ENCODE measurements at places on chromosomes 6 and 20. TPM values are rescaled to one million over a fixed set of nuclear protein-coding genes. Genes with fewer than 3 reads are reported as not detected.

Gene MYT1
- 0.57 TPM for polyA plus RNA-seq

Gene MAP3K7
- 10.8 TPM for polyA plus RNA-seq

DNA sequence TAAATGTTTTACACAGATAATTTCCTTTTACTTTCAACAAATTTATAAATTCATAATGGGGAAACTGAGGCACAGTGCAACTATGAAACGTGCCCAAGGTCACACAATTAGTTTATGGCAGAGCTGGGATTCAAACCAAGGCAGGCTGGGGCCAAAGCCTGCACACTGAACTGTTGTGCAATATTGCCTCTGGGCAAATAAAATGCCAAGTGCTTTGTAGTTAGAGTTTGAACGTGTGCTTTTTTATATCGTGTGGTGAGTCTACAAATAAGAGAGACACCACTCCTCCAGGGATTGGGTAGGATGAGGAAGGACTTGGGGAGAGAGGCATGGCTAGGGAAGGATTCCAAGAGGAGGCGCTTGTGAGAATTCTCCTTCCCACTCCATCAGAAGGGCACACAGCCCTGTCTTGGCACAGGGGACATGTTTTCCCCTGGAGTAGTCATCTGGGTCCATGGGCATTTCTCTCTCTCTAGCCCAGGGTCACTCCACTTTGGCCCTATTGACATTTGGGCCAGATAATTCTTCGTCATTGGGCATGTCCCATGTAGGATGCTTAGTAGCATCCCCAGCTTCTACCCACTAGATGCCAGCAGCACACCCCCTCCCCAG lies 2.8 kb upstream of the CDH22 start:
- no peak for DNase-seq

- DNase-seq = no peak
Measured at GRCh38 chr20:32315891-32316290, 38.4 kb downstream of the KIF3B start.

GRCh38 chr6:28336284-28337120 lies 554 bp upstream of the ZSCAN31 start:
- DNase-seq = no peak

DNA sequence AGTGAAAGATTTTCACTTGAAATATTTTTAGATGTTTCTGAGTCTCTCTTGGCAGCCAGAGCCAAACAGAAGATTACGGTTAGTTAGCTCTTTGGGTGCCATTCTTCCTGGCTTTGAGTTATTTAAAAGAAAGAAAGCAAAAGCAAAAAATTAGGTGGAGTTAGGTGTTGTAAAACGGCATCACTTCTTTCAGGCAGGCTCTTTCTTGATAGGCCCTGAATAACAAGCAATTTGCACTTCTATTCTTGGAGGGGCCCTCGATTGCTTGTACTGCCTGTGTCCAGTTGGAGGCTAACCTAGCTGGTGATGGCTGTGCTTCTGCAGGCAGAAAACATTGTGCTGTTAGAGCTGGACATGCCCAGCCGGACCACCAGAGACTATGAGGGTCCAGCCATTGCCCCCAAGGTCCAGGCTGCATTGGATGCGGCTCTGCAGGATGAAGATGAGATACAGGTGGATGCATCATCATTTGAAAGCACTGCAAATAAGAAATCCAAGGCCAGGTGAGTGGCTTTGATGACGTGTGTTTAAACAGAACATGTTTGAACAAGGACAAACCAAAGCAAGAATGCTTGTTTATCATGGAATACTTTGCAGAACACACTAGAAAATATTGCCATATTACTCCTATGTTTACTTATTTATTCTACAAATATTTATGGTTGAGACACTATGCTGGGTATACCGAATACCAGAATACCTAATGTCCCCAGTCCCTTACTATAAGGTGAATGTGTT lies 28.1 kb upstream of the ASXL1 start:
- no peak for DNase-seq

DNA sequence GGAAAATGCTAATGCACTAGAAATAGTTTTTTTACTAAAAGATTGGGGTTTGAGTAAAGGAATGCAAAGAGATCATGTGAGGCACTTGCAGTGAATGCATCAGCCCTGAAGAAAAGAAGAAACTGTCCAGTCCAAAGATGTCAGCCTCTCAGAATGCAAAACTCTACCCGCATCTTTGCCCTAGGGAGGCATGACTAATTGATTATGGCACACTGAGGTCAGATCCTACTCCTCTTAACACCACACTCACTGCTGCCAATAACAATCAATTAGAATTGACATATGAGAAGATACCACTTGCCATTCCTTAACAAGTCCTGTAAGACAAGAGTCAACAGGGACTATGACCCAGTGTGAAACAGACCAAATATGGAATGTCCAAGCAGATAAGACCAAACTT lies 262.3 kb upstream of the PLN start:
- DNase-seq = no peak

DNA sequence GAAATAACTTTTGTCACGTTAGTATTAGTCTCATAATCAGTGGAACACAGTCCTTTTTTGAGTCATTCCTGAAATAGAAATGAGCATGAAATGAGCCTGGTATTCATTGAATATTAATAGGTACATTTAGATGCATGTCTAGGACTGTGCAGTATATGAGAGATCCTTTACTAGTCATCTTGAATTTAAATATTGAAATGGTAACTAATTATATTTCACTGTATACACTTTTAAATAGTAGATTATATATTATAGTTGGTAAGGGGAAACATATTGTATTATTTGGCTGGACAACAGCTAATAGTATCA lies 59.4 kb downstream of the RSPO3 start:
- no peak for DNase-seq

GRCh38 chr6:43717389-43717788 lies 29.8 kb upstream of the MRPS18A start:
- DNase-seq = no peak

DNA sequence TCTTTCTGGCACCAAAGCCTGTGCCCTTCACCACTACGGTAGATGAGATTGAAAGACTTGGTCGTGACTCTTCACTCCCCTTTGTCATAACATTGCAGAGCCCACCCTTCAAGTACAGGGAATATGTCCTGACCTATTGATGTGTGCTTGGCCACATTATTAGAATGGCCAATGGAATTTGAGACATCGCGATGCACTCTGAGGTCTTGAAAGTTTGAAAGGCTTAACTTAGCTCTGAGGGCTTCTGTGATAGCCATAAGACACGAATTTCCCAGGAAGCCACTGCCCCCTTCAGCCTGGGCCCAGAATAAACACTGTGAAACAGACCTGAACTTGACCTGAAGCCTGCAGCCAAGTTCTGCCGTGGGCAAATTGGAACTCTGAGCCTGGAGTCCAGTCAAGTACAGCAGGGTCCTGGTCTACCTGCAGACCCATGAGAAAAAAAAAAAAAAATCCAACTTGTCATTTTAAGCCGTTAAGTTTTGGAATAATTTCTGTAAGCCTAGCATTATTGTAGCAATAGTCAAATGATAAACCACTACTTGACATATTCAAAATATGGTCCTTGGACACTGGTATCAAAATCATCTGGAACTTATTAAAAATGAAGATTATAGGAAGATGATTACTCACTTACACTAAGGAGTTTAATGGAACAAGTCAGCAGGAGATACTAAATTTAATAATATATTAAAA lies 36.9 kb upstream of the TRAF3IP2 start:
- DNase-seq = peak; percentile 60

- peak; percentile 45 for DNase-seq
Measured at GRCh38 chr6:112827793-112828192, 480.7 kb downstream of the RFPL4B start.

All from right cardiac atrium (tissue), 5 donors.